ENCODE measurements at places on chromosomes 7 and 10.
A peak's percentile ranks its signal among the peaks of the same experiment; 100 is the strongest.

DNA sequence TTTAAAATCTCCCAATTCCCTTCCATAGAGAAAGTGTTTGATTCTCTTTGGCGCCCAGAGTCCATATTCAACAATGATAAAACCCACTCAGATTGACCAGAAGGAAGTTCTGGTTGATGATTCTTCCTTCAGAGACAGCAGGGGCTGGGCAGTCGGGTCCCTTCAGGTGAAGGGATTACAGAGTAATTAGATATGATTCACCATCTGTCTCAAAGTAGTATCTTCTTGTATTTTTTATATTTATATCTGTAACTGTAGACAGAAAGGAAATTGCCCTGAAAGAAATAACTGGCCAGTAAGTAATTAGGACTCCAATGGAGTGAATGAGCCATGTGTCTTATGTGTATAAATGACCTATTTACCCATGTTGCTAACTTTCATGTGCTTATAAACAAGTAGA, 156.0 kb downstream of the PLCE1 start:
- no peak for DNase-seq

DNA sequence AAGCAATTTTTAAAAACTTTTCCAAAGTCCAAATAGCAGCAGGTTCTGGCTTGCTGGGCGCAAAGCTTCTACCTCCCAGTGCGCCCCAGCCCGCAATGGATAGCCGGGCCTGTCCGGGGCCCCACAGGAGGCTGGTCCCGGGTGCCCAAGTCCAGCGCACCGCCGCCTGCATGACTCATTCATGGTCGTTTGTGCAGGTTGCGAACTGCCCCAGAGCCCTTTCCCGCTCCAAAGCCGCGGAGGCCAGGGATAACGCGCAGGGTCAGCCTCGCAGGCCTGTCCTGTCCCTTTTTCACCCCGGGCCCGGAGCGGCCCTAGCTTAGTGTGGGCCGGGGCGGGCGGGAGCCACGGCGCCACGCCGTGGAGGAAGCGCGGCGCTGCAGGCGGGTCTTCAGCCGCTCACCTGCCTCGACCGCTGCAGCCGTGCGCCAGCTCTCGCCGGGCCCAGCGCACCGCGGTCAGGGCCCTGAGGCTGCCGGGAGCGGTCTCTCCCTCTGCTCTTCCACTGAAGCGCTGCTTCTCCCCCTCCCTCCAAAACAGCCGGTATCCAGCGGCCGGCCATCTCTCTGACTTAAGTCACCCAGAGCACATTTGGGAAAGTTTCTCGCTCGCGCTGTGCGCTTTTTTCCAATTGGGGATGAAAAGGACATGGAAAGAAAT, 1.7 kb upstream of the EGR2 start:
- peak; percentile 87 for DNase-seq

DNA sequence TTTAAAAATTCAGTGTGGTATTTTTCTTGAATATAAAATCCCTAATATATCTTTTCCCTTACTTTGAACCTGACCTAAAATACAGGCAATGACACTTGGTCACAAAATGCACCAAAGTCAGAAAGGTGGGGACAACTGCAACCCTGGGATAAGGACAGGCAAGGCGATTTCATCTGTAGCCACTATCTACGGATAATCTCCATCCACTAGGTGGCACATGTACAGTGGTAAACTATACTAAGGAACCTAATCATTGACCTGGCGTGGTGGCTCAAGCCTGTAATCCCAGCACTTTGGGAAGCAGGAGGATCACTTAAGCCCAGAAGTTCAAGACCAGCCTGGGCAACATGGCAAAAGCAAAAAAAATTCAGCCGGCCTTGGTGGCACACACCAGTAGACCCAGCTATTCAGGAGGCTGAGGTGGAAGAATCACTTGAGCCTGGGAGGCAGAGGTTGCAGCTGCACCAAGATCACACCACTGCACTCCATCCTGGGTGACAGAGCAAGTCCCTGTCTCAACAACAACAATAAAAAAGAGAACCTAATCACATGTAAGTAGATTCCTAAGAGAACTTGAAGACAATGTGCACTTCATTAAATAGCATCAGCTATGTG, 98.9 kb downstream of the KMT2C start:
- DNase-seq = no peak

- no peak for DNase-seq
These were observed 332.0 kb upstream of the FZD1 start for GRCh38 chr7:90931986-90932916.

DNA sequence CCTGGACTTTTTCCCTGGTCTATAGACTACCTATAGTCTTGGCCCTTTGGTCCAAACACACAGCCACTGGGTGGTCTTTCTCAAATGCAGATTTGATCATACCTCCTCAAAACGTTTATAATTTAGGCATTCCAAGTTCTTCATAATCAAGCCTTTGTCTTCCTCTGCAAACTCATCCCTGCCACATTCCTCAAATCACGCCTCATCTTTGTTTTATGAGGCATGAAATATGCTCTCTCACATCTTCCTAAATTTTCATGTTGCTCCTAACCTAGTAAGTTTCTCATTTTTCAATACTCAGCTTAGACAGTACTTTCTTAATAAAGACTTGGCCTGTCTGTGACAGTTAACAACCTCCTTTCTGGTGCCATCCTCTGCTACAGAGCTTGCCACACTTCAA, 10.9 kb upstream of the HERC4 start:
- DNase-seq = no peak

GRCh38 chr7:29045258-29046086, 87.3 kb upstream of the TRIL start:
- DNase-seq = no peak

- no peak for DNase-seq
These were observed 115.0 kb upstream of the CCDC6 start for GRCh38 chr10:60021361-60021760.

DNA sequence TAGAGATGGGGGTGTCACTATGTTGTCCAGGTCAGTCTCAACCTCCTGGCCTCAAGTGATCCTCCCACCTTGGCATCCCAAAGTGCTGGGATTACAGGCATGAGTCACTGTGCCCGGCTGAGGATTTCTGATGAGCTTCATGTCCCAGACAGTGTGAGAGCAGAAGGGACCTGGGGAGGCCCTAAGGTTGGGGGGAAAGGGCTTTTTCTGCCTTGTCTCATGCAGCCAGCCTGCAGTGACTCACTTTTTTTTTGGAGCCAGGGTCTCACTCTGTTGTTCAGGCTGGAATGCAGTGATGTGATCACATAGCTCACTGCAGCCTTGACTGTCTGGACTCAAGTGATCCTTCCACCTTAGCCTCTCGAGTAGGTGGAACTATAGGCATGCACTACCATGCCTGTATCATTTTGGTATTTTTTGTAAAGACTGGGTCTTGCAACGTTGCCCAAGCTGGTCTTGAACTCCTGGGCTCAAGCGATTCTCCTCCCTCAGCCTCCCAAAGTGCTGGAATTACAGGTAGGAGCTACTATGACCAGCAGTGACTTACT, 14.6 kb downstream of the COL26A1 start:
- no peak for DNase-seq

- no peak for DNase-seq
These were observed 178.4 kb upstream of the TARP start for GRCh38 chr7:38451840-38452239.

GRCh38 chr10:42637648-42638054, 719 bp downstream of the ZNF33B start:
- DNase-seq = no peak

- DNase-seq = peak; percentile 32
These were observed 405 bp upstream of the ENTPD1 start for GRCh38 chr10:95755511-95756004.

DNA sequence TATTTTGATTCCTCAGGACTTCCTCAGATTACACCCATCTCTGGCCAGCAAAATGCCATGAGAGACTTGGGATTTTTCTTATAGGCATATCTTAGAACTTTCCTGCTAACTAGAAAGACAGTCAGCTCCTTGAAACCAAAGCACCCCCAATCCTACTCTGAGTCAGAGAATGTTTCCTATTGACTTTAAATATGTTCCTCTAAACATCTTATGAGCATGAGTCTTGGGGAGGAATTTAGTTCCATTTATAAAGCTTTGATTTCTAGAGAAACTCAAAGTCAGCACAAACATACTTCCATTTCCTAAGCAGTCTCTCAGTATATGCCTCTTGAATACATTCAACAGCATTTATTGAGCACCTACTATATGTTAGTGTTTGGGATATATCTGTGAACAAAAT, 128.5 kb downstream of the INHBA start:
- no peak for DNase-seq

GRCh38 chr10:86071145-86071544, 295.4 kb downstream of the GRID1 start:
- no peak for DNase-seq

GRCh38 chr7:22723637-22724036, 3.4 kb upstream of the IL6 start:
- no peak for DNase-seq

GRCh38 chr10:68154211-68154497, 44.9 kb downstream of the MYPN start:
- peak; percentile 66 for DNase-seq
